ENCODE measurements at places on chromosomes 7 and 10. TPM values are rescaled to one million over a fixed set of nuclear protein-coding genes. Genes with fewer than 3 reads are reported as not detected.

Gene TECTB
- not detected for total RNA-seq

Gene CALCR
- total RNA-seq, result not detected

Gene TMEM270
- not detected for total RNA-seq

DNA sequence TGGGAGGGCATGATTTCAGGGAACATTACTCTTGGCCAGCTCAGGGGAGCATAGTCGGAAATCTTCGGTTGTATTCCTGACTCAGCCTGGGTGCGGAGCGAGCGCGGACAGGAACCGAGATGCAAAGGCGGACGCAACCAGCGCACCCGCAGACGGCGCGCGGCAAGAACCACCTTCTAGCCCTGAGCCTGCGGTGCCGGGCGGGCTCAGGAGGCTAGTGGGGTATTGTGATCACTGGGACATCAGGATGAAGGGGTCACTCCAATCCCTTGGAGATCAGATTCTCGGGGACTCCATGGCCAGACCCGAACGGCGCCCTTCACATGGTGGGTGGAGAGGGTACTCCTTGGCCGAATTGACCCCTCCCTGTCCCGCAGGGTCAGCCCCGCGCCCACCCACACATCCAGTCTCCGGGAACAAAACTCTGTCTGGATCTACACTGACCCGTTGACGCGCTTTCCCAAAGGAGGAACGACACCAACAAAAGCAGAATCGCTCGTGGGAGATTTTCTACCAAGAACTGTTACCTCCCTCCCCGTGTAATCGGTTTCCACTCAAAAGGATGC is 730.5 kb downstream of the ZWINT start:
- DNase-seq, result no peak

DNA sequence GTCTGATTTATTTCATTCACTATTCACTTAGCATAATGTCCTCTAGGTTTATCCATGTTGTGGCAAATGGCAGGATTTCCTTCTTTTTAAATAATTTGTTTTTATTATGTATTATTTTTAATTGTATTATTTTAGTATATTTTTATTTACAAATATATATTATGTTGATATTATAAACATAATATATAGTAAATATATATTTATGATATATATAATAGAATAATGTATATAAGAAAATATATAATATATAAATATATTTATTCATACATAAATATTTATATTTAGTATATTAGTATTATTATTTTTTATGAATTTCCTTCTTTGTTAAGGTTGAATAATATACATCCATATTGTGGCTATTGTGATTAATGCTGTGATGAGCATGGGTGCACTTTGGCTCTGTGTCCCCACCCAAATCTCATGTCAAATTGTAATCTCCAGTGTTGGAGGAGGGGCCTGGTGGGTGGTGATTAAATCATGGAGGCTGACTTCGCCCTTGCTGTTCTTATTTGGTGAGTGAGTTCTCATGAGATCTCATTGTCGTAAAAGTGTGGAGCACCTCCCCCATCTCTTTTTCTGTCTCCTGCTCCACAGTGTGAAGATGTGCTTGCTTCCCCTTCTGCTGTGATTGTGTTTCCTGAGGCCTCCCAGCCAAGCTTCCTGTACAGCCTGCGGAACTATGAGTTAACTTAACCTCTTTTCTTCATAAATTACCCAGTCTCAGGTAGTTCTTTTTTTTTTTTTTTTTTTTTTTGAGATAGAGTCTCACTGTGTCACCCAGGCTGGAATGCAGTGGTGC is 52.3 kb upstream of the CYP2C18 start:
- DNase-seq, result no peak

- no peak for DNase-seq
Measured at GRCh38 chr7:69963393-69963792, 365.1 kb downstream of the AUTS2 start.

GRCh38 chr10:52351914-52352330 is 37.8 kb downstream of the DKK1 start:
- DNase-seq, result no peak

Gene VPS41
- 26.9 TPM for total RNA-seq

Gene GIMAP7
- not detected for total RNA-seq

Gene PDZD7
- total RNA-seq, result 1.4 TPM

DNA sequence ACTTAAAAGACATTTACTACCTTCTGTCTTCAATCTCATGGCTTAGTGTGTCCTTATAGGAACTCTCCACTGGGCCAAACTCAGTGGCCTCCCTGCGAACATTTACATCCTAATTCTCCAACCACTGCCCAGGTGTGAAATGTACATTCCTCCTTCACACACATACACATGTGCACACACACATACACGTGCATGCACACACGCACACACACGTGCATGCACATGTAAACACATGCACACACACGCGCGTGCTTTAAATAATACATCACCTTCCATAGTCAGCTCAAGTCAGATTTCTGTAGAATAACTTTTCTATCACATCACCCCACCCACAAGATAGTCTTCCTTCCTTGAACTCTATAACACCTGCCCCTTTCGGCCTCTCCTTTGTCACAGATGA is 216.5 kb downstream of the TMEM178B start:
- no peak for DNase-seq

Gene IGF2BP3
- total RNA-seq, result 80.7 TPM

Gene CCDC172
- not detected for total RNA-seq

- no peak for DNase-seq
Measured at GRCh38 chr10:71135236-71135635, 77.1 kb upstream of the UNC5B start.

DNA sequence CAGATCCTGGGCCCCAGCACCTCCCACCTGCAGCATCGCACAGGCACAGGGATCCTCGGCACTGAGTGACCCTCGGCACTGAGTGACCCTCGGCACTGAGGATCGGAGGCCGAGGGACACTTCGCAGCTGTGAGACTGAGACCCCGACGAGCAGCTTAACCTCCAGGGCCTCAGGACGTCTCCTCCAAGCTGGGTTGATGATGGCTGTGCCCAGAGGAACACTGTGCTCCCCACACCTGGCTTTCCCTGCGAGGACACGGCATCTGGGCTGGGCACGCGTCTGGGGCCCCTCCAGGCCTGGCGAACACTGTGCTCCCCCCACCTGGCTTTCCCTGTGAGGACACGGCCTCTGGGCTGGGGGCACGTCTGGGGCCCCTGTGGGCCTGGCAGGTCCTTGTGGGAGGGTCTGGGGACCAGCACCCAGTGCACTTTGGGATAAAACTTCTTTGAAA is 158.3 kb upstream of the PPP2R2D start:
- no peak for DNase-seq

DNA sequence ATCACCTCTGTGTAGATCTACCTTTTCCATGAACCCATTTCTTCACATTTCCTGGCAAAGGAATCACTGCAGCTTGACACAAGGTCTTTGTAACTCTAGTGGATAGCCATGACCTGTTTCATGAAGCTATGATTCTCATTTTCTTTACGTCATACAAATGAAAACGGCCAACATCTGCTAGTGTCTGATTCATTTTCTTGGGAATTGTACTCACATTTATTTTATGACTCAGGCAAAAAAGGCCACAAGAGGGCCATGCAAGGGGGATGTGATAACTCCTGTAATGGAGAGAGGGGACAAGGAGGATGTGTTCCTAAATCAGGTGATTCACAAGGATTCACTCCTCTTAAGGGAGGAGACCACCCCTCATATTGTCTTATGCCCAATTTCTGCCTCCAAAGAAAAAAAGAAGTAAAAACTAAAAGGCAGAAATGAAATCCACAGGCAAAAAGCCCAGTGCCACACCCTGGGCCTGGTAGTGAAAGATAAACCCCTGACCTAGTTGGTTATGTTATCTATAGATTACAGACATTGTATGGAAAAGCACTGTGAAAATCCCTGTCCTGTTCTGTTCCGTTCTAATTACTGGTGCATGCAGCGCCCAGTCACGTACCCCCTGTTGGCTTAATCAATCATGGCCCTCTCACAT is 249.9 kb downstream of the IPMK start:
- DNase-seq, result peak; percentile 10

- no peak for DNase-seq
Measured at GRCh38 chr7:41832941-41833340, 130.1 kb upstream of the INHBA start.

GRCh38 chr7:41006306-41006995 is 696.4 kb downstream of the INHBA start:
- no peak for DNase-seq

Gene ADRA2A
- not detected for total RNA-seq

Gene DRGX
- 0.10 TPM for total RNA-seq

Gene BLNK
- total RNA-seq, result not detected

DNA sequence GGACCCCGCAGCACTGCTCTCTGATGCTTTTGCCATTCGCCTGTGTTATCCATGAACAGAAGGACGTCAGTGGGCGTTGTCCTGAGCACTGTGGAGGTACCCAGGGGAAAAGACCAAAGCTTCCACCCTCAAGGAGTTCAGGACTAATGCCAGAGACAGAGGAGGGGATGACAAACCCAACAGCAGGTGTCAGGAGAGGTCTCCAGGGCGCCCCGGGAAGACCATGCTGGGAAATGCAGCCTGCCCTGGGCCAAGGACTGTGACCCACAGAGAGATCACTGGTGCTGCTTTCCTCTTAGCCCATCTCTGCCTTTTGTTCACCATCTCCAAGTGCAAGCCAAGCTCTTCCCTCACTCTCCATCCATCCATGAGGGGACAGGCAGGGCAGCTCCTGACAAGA is 166.8 kb upstream of the PFKP start:
- no peak for DNase-seq

- DNase-seq, result peak; percentile 15
Measured at GRCh38 chr10:14670551-14671240, 104.0 kb downstream of the FAM107B start.

Gene BMPR1A
- 35.1 TPM for total RNA-seq

Data from MG63 (cell line).